ENCODE measurements at places on chromosomes 4 and X.

GRCh38 chr4:187478292-187479140, 517.1 kb upstream of the ZFP42 start:
- DNase-seq = no peak

DNA sequence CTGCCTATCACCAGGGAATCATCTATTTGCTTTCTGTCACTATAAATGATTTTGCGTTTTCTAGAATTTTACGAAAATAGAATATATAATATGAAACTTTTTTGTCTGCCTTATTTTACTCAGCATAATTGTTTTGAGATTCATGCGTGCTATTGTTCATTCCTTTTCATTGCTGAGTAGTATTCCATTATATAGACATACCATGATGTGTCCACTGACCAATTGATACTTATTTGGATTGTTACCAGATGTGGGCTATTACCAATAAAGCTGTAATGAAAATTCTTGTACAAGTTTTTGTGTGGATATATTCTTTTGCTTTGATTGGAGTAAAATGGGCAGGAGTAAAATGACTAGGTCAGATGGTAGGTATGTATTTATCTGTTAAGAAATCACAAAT, 390.7 kb upstream of the EMCN start:
- DNase-seq = no peak

DNA sequence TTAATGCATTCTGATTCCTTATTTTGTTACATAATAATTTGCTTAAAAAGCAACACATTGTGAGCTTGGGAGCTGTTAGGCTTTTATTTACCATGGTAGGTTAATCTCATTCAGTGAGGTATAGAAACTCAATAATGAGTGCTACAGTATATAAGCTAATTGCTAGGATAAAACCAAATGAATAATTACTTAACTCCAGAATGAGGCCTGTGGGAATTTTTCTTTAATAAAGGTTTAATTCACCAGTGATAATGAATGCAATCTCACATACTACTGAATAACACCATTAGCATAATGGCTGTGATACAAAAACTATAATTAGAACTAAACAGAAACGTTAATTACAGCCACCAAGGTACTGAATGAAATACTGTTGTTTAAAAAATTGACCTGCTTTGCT, 326.3 kb downstream of the IQCM start:
- DNase-seq = no peak

- no peak for DNase-seq
These were observed 256.1 kb upstream of the PITX2 start for GRCh38 chr4:110878956-110879355.

GRCh38 chr4:42296196-42296595, 101.1 kb upstream of the SHISA3 start:
- no peak for DNase-seq

- no peak for DNase-seq
These were observed 160.3 kb downstream of the EMCN start for GRCh38 chr4:100357542-100357941.

DNA sequence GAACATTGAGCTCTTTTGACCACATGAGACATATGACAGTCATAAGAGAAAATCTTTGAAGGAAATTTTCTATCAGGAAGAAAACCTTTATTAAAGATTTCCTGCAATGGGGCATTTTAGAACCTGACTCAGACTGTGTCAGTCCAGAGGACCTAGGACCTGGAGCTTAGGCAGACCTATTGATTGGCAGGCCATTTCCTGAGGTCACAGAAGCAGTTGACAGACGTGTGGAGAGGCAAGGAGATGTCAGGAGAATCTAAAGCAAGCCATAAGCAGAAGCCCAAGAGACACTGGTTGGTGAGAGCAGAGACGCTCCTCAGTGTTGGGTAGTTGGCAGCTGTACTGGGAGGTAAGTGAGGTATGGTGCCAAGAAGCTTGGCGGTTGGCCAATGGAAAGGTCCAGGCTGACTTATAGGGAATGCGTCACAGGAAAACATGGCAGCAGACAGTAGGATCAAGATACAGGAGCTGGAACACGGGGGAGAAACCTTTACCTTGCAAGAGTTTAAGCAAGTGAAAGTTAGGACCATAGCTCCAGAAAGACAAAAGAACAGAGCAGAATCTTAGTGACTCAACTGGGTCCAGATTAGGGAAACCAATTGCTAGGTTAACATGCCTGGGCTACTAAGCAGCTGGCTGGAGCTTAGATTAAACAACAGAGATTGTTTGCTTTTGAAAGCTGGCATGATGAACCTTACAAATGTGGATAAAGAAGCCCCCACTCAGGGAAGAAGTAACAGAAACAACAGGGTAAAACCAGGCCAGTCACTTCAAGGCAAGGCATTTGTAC, 18.6 kb downstream of the PALLD start:
- DNase-seq = no peak
